ENCODE measurements at places on chromosomes 12 and 14. TPM values are rescaled to one million over a fixed set of nuclear protein-coding genes. Genes with fewer than 3 reads are reported as not detected.

DNA sequence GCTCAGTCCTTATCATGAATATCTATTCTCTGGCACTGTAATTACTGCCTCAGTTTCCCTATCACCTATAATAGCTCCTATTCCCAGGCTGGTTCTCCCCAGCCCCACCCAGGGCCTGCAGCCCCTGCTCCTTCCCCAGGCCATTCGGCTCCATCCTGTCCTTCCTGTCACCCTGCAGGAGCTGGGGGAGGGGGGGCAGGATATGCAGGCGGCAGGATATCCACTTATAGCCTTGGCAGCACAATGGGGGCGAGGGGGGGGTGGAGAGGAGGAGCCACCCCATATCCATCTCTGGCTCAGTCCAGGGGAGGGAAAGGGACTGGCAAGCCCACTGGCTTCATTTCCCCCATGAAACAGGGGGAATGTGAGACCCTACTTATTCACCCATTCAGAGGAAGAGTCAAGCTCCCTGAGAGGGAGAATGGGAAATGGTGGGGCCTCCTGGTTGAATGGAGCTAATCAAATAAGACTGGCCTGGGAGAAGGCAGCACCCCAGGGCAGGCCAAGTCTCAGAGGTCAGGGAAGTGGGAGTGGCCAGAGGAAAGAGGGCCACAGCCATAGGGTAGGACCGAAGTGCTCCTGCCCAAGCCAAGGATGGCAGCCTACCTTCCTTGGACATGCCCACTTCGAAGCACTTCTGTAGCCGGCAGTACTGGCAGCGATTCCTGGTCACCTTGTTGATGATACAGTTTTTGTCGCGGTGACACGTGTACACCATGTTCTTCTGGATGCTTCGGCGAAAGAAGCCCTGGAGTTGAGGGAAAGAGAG lies 7.8 kb upstream of the ITGB7 start:
- DNase-seq = no peak

- no peak for DNase-seq
Observed at GRCh38 chr14:90053044-90053443, 8.8 kb upstream of the KCNK13 start.

DNA sequence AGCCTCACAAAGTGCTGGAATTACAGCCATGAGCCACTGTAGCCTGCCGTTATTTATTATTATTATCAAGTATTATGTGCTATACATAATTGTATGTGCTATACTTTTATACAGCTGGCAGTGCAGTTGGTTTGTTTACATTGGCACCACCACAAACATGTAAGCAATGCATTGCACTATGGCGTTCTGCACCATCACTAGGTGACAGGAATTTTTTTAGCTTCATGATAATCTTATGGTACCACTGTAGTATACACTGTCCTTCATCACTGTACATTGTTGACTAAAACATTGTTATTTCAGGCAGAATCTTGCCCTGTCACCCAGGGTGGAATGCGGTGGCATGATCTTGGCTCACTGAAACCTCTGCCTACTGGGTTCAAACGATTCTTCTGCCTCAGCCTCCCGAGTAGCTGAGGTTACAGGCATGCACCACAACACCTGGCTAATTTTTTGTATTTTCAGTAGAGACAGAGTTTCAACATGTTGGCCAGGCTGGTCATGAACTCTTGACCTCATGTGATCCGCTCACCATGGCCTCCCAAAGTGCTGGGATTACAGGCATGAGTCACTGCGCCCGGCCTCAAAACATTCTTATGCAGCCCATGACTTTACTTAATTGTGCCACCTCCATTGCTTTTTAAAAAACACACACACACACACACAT lies 17.1 kb downstream of the MRPL42 start:
- no peak for DNase-seq

GRCh38 chr12:128259556-128260070 lies 7.4 kb upstream of the TMEM132C start:
- no peak for DNase-seq

GRCh38 chr14:89767861-89768268 lies 186.7 kb downstream of the EFCAB11 start:
- no peak for DNase-seq

DNA sequence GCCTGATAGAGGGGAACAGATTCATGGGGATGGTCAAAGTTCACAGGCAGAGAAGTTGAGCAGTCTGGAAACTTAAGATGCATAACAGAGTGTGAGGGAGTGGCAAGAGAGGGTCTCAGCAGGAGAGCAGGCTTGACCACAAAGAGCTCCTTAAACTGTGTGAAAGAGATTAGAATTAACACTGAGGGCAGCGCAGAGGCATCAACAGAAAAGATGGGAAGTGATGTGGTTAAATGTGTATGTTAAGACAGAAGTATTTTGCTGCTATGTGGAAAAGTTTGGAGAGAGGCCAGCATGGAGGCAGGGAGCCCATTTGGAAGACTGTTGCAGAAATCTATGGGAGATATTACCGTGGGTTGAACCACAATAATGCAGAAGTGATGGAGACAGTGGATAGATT lies 122.7 kb upstream of the LMNTD1 start:
- DNase-seq = no peak

- DNase-seq = no peak
Observed at GRCh38 chr14:74014299-74014698, 4.8 kb downstream of the ENTPD5 start.

- no peak for DNase-seq
Observed at GRCh38 chr12:96425951-96426350, 25.7 kb upstream of the CDK17 start.

GRCh38 chr12:53985994-53986685 lies 1.2 kb downstream of the HOXC10 start:
- DNase-seq = no peak

- DNase-seq = no peak
Observed at GRCh38 chr14:40402957-40403356, 970.7 kb upstream of the FBXO33 start.

- no peak for DNase-seq
Observed at GRCh38 chr12:25269701-25270100, 19.0 kb upstream of the KRAS start.

DNA sequence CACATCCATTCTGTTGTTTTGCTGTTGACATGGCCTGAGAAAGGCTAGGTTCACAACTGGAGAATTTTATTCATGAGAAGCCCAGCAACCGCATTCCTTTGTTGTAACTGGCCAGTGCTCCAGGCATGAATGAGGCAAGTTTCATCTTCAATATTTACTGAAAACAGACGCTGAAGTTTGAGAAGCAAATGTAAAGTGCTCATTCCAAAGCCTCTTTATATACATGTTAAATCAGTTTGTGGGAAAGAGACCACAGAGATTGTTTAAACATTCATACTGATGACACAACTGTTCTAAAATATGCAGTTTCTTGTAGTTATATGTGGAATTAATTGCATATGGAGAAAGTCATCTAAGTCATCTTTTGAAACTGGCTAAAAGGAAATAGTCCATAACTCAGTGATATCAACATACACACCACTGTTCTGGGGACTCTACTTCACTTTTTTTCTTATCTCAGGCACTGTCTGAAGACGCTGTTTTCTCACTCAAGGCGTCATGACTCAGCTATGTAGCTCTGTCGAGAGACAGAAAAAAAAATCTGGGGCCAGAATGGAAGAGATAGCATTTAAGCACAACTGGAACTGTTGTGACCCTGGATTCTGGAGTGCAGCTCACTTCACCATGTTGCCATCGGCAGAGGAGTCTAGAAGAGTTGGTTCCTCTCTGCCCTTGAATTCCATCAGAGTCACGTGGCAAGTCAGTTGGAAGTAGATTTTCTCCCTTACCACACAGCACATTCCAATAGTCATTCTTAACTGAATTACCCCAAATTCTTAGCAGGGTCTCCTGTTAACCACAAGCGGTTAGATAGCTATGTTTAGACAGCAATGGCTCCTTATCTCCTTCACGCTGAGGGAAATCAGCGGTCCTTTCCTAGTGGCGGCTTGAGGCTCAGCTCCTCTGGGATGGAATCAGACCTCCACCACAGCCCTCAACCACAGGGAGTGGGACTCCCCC lies 258.4 kb upstream of the HMGA2 start:
- DNase-seq = no peak

GRCh38 chr12:116924558-116925453 lies 14.1 kb downstream of the FBXW8 start:
- DNase-seq = no peak

GRCh38 chr12:49491823-49492222 lies 47.0 kb upstream of the KCNH3 start:
- no peak for DNase-seq

- DNase-seq = no peak
Observed at GRCh38 chr12:78128211-78128610, 297.5 kb downstream of the NAV3 start.

- DNase-seq = peak; percentile 69
Observed at GRCh38 chr14:20681348-20682126, 2.8 kb upstream of the RNASE4 start.

DNA sequence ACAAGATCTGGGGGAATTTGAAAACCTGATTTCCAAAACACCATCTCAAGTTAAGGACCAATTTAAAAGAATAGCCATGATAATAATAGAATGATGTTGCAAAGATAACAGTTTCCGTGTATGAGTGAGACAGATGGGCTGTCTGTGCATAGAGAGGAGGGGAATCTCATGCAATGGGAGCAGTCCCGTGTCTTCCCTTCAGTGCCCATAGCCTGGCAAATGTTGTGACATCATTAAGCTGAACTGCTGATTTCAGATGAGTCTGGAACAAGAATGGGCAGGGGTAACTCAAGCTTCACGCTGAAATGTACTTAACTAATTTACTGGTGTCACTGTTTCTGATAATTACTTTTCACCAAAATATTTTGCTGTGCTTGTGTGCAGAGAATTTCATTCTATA lies 454.0 kb downstream of the FOXG1 start:
- DNase-seq = no peak

- no peak for DNase-seq
Observed at GRCh38 chr14:74574706-74575105, 37.3 kb downstream of the LTBP2 start.

DNA sequence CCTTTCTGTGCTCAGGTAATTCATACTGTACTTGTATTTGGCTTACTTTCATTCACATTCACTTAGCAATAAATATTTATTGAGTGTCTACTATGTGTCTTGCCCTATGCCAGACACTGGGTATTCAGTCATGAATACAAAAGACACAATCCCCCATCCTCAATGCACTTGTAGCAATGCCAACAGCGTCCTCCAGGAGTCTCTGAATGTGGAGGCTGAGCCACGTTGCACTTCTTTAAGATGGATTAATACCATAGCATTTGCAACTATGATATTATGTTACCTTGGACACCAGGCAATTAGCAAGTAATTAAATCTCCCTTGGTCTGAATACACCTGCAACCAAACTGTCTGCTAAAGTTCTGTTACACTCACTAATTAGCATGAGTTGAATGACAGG lies 58.8 kb downstream of the OTX2 start:
- DNase-seq = no peak

DNA sequence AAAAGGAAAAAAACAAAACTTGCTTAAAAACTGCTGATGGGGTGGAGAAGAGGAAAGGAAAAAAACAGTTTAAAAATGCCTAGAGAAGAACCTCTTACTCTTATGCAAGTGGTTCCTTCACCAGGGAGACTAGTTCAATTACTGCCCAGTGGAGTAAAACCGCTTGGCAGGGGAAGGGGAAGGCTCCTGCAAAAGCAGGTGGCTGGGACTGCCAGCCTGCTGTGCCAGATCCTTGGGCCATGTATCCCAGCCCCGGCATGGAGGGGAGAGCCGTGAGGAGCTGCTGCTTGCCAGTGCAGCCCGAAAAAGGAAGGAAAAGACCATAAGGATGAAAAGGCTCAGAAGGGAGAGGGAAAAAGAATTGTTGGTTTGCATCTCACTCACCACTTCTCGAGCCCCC lies 123.0 kb downstream of the FSCB start:
- DNase-seq = no peak

DNA sequence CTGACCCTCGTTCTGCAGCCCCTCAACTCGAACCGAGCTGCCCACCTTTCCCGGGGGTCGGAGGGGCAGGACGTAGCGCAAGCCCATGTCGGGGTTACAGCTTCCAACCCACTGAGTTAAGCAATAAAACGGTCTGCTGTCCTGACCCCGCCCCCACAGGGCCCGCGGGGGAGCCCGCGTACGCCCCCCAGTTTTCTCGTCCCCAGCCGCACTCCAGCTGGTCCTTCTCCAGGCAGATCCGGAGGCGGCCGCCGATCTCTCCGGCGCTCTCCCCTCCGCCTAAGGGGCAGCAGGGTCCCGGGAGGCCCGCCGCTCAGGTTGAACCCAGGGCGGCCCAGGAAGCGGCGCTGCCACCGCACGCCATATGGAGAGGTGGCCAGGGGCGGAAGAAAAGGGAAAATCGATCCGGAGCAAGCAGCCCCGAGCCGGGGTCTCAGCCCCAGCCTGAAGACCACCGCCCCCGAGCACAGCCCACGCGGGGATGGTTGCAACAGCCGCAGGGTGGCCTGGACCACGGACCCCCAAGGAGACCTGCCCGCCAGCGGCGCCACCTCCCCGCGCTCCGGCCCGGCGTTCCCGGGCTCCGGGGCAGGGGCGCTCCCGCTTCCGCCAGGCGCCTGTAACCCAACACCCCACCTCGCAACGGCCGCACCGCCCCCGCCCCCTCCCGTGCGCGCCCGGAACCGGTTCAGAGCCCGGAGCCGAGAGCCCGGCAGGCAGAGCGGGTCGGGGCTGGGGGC lies 760 bp downstream of the ACTN1 start:
- no peak for DNase-seq

- no peak for DNase-seq
Observed at GRCh38 chr12:20125276-20125798, 243.0 kb upstream of the PDE3A start.

DNA sequence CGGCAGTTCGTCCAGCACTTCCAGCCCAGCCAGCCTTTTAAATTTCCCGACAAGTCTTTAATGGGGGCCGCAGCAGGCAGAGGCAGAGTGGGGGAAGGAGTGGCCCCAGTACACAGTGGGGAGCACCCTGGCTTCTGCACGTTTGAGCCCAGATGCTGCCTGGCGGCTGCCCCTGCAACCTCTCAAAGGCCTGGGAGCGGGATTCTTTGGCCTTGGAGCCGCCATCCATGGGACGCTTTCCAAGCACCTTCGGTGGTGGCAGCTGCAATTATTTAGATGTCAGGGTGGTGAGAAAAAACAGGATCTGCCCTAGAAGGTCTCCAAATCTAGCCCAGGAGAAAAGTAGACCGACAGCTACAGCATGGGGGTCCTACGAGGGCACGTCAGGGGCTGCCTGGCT lies 46.0 kb downstream of the FAM222A start:
- DNase-seq = peak; percentile 18

The NABP2 gene
- total RNA-seq = 43.8 TPM

The PSMB5 gene
- 91.2 TPM for total RNA-seq

The CLEC2A gene
- not detected for total RNA-seq

The NUDT14 gene
- total RNA-seq = 53.2 TPM

The TAS2R10 gene
- total RNA-seq = 4.1 TPM

The C12orf50 gene
- total RNA-seq = 0.42 TPM

The POTEM gene
- not detected for total RNA-seq

The PLD4 gene
- 9.5 TPM for total RNA-seq

The NPFF gene
- total RNA-seq = not detected

The AEBP2 gene
- 78.4 TPM for total RNA-seq

The DDN gene
- 207 TPM for total RNA-seq

The TPPP2 gene
- not detected for total RNA-seq

The KRT3 gene
- total RNA-seq = not detected

The GLT1D1 gene
- total RNA-seq = 24.9 TPM

The RD3L gene
- total RNA-seq = not detected

The RERGL gene
- 6.6 TPM for total RNA-seq
